ENCODE measurements at places on chromosomes 12 and 14.

DNA sequence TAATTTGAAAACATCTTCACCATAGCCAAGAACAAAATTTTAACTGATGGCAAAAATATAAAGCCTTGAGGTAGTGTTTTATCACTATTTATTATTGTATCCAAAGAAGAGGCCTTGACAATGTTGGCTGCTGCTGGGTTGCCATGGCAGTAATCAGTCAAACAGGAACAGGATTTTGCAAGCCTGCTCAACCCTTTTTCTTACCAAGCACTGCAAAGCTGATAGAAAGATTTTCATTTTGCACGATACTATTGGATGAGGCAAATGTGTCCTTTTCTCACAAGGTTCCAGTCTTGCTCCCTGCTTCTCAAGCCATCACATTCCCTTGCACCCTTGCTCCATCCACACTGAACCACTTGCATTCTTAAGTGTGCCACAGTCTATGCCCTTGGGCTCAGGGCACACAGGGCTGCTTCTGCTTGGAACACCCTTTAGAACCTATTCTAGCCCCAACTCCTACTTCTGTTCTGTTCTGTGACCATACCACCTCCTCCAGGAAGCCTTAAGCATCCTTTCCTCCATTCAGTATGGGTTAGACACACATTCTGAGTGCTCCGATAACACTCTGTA is 76.5 kb upstream of the AMIGO2 start:
- no peak for DNase-seq

GRCh38 chr14:73223049-73223448 is 14.3 kb upstream of the PAPLN start:
- no peak for DNase-seq

DNA sequence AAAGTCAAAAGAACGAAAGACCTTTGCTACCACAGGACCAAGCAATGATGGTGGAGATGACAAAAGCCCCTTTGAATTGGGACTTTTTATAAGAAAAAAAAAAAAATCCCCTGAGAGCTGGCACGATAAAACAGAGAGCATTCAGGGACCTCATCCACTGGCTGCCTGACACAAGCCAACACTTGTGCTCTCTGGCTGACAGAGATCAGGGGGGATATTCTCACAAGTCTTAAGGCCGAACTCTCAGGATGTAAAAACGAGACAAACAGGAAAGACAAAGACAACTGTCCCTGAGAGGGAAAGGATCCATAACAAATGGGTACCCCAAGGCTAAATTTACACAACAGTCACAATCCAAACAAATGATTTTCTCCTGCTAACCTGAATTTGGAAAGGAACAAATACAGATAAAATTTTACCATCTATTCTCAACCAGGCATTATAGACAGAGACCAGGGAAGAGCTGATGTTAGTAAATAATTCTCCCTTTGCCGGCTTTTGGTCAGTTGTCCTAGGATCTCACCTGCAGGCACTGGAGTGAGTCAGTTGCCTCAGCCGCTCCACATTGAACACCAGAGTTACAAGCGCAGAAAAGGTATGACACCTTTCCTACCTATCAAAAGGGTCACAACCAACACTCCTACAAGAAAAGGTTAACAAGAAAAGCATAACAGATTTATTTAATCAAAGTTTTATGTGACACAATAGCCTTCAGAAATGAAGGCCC is 37.9 kb upstream of the GARIN6 start:
- DNase-seq, result no peak

DNA sequence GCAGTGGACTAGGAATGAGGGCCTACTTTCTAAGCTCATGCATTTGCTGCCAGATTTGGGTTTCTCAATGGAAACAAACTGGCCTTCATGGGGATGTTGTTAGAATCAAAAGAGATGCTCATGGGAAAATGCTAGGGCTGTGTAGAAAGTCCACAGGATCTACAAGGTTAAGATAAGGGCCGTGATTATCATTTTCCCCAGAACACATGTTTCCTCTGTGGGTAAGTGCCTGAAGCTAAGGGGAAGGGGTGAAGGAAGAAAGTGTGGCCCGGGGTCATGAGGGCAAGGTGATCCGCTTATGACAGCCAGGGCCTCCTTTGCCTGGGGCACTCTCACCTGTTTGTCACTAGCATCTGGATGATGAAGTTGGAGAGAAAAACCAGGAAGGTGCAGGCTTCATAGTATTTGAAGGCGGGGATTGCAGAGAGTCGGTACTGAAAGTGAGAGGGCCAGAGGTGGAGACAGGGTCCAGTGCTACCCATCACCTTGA is 9.8 kb downstream of the ADCY4 start:
- DNase-seq, result no peak

DNA sequence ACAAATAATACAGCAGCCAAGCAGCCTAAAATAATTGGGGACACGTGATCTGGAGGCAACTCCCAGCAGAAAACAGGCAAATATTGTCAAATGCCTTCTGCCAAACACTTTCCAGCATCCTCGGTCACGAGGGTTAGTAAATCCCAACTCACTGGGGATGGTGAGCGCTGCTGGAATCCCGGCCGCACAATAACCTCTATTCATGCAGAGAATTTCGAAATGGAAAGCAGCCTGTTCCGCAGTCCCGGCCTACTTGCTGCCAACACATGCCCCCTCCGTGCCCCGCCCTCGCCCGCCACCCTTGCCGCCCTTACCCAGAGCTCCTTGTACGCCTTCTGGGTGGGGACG is 62.2 kb downstream of the RFX4 start:
- peak; percentile 39 for DNase-seq

- no peak for DNase-seq
Measured at GRCh38 chr14:24674204-24674970, 40.4 kb upstream of the GZMB start.

DNA sequence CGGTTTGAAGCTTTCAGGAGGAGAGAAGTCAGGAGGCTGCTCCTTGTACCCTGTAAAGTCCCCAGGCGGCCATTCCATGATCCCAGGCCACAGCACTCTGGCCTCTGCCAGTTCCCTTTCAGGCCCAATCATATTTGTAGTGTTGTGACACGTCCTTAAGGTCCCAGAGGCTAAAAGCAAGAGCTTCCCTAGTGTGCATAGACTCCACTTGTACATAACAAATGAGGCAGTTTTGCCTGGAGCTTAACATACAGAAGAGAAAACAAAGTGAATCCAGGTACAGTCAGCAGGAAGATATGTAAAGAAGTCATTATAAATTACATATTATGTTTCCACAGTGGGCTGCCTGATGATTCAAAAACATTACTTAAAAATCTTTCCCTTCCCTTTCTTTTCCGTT is 81.1 kb upstream of the RPH3A start:
- DNase-seq, result no peak

DNA sequence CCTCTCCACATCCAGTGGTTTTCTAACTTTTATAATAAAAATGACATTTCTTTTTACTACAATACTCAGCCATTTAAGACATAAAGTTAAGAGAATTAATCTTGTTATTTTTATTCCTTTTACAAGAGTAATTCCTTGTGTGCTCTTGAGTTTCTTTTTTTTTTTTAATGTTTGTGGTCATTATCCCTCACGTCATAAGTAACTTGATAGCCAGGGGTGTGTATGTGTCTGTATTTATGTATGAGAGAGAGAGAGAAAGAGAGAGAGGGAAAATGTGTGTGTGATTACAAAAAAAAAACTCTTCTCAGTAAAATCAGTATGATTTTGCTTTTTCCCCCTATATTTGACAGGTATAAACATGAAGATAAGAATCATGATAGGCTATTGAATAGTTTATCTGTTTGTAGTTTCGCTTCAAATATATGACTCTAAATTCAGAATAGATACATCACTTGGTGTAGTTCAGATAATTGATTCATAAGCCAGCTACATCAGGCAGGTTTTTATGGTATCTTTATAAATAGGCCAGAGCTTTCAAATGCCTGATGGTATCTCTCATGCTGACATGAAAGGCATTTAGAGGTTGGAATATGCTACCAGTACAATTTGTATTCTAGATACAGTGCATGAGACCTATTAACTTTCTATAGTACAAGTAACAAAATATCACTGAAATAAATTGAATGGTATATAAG is 34.9 kb downstream of the RERGL start:
- no peak for DNase-seq

GRCh38 chr12:1937481-1938224 is 19.2 kb upstream of the CACNA2D4 start:
- DNase-seq, result no peak

DNA sequence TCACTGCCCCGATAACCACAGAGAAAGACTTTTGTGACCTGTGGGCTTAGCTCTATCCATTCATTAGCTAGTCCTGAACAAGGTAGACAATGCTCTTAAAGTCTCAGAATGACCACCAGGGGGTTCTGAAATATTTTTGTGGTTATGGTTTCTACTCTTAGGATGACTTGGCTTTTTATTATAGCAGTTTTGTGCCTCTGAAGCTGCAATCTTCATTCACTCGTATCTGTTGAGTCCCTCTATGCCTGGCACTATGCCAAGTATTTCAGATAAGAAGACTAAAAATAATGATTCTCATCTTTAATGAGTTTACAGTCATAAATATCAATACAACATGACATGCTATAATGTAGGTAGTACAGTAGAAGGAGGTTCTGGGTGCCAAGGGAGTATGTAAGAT is 130.8 kb upstream of the TRHDE start:
- DNase-seq, result peak; percentile 10

GRCh38 chr12:75917715-75918114 is 113.9 kb downstream of the PHLDA1 start:
- DNase-seq, result no peak

- DNase-seq, result no peak
Measured at GRCh38 chr14:87142551-87143211, 850.3 kb downstream of the GALC start.

DNA sequence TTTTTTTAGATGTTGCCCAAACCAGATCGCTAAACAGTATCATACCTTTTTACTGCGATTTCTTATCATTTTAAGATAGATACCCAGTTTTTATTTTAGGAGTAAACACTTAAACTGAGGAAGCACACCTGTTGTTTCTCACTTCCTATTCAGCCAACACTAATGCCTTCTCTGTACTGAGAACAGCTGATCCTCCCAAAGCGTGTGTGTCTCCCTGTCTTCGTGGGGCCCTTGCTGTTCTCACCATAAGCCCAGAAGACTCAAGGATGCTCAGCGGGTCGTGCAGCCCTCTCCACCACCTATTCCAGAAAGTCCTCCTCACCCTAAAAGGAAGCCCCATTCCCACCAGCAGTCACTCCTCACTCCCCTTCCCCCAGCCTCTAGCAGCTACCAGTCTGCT is 14.8 kb downstream of the PPP2R5C start:
- no peak for DNase-seq

DNA sequence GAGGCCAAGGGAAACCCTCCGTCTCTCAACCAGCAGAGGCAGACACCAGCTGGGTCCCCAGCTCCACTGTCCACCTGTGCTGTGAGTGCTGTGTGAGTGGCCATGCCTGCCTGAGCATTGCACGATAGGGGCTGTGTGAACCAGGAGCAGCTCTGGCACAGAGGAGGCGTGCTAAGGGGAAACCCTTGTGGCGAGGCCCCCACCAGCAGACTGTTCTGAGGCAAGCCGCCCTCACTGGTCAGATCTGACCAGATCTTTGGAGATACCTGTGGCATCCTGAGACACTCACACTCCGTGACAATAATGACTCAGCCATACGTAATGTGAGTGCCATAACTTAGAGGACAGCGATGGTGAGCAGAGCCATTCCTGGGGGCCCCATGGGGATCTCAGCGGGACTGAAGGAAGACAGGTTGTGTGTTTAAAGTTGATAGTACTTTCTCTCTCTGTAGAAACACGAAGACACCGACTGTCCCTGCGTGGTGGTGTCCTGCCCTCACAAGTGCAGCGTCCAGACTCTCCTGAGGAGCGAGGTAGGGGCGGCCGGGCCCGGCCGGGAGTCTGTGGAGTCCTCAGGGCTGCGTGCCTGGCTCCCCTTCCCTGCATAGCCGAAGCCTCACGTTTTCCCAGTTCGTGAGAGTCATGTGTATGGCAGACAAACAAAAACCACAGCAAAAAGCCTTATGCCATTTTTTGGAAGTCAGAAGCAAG is 36.6 kb upstream of the AMN start:
- DNase-seq, result no peak

- DNase-seq, result no peak
Measured at GRCh38 chr12:27015730-27016076, 1.5 kb upstream of the TM7SF3 start.

GRCh38 chr12:92426332-92426731 is 276.5 kb upstream of the PLEKHG7 start:
- DNase-seq, result no peak

DNA sequence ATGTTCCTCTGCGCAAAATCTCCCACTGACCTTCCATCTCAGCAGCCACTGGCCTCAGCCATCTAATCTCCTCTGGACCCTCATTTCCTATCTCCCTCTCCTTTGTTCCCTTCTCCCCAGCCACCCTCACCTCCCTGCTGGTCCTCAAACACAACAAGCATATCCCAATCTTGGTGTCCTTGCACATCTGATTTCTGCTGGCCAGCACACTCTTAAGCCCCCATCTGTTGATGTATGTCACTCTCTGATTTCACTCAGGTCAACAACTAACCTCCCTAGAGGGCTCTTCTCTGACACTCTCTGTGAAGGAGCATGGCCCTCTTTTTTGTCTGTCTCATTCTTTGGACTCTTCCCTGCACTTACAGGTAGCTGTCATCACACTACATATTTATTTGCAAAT is 25.6 kb downstream of the PPM1H start:
- no peak for DNase-seq

DNA sequence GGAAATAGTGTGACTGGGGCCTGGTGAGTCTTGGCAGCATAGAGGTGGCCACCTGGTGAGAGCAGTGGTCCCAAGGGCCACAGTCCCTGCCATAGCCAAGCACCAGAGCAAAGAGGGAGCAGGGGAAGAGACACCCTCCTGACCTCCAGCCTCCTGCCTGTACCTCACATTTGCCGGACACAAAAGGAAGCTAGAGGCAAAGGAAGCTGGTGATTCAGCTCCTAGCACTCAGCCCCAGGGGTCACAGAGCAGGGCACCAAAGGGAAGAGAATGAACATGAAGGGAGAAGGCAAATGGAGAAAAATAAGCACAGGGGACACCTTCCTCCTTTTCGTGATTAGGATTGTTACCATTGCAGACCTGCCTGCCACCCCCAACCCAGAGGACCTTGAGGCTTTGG is 216.8 kb downstream of the ZFP36L1 start:
- DNase-seq, result no peak

DNA sequence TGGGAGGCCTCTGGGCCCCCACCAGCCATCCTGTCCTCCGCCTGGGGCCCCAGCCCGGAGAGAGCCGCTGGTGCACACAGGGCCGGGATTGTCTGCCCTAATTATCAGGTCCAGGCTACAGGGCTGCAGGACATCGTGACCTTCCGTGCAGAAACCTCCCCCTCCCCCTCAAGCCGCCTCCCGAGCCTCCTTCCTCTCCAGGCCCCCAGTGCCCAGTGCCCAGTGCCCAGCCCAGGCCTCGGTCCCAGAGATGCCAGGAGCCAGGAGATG is 729 bp upstream of the GAPDH start:
- DNase-seq, result no peak

GRCh38 chr12:88628856-88629509 is 48.7 kb upstream of the KITLG start:
- DNase-seq, result no peak
